Effector memory CD4-positive, alpha-beta T cell (primary cell): ENCODE measurements at places on chromosomes 12 and 14.

GRCh38 chr12:6373022-6373787, 2.2 kb downstream of the SCNN1A start:
- H3K4me3 ChIP-seq = no peak overlapping the region
- no peak overlapping the region for H3K27ac ChIP-seq
- H3K27me3 ChIP-seq = no peaks in the 10 kb centered on the region
- peaks cover 19% of the 10 kb centered on the region for H3K4me1 ChIP-seq
- no peak for DNase-seq
- H3K36me3 ChIP-seq = no peaks in the 10 kb centered on the region

- no peak overlapping the region for H3K4me3 ChIP-seq
- peaks cover 10% of the 10 kb centered on the region for H3K4me1 ChIP-seq
- no peak for DNase-seq
Observed at GRCh38 chr14:92906823-92907222, 16.1 kb upstream of the CHGA start.

DNA sequence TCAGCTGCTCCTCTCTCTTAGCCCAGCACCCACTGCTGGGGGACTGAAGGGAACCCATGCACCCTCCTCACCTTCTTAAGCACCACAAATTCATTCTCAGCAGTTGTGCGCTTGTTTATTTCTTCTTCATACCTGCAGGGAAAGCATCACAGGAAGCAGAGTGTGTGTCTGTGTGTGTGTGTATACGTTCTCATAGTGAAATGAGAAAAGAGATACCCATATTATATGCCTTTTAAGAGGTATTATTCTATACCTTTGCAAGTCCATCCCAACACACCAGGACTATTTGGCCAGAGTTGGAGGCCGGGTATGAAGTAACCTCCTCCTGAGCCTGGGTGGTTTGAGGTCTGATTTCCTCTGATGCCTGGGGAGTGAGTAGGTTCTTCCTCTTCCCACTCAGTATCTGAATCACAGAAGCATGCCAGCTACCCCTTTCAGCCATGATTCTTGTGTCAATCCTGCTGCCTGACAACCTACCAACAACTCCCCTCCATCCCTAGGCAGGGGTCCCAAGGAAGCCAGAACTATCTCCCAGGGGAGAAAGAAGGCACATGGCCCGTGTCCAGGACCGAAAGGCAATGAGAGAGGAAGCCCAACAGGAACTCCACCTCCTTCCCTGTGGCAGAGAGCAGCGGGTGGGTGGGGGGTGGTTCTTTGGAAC, 3.0 kb downstream of the KRT73 start:
- H3K27ac ChIP-seq = peak overlapping the region; percentile 1
- H3K36me3 ChIP-seq = no peaks in the 10 kb centered on the region
- no peak for DNase-seq
- peaks cover 16% of the 10 kb centered on the region for H3K4me1 ChIP-seq
- no peaks in the 10 kb centered on the region for H3K27me3 ChIP-seq

DNA sequence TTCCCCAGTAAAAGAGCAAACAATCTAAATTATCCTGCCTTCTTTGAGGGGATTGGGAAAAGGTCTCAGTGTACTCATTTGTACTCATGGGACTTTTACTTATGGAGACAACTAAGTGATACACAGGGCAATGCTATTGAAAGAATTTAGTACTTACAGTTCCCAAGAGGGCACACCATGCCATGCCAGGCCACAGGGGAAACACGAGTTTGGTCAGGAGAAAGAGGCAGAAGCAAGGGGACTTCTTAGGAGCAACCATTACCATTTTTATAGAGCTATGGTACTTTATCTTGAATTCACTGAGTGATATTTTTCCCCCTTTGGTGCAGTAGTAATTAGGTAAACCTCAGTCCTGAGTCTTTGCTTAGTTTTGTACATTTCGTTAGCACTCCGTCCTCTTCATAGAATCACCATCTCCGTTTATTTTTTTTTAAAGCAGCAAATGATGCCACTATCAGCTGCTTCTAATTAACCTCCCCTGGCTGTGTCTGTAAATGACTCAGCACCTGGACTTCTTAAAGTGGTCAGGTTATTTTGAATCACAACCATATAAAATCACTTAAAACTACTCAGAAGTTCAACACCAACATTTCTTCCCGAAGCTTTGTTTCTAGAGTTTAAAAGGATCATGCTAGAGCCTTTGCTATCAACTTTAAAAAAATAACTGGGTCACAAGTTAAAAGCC, 5.9 kb upstream of the WASHC3 start:
- H3K36me3 ChIP-seq = no peaks in the 10 kb centered on the region
- no peak overlapping the region for H3K4me3 ChIP-seq
- no peaks in the 10 kb centered on the region for H3K4me1 ChIP-seq
- no peaks in the 10 kb centered on the region for H3K27me3 ChIP-seq

- no peaks in the 10 kb centered on the region for H3K36me3 ChIP-seq
- H3K27ac ChIP-seq = no peak overlapping the region
- H3K4me3 ChIP-seq = no peak overlapping the region
- DNase-seq = no peak
Observed at GRCh38 chr14:36773136-36773540, 111.5 kb downstream of the PAX9 start.

- no peak overlapping the region for H3K27ac ChIP-seq
- DNase-seq = no peak
Observed at GRCh38 chr12:11477110-11477509, 81.7 kb upstream of the PRB2 start.

- no peaks in the 10 kb centered on the region for H3K4me1 ChIP-seq
- no peaks in the 10 kb centered on the region for H3K27me3 ChIP-seq
- DNase-seq = no peak
- H3K36me3 ChIP-seq = no peaks in the 10 kb centered on the region
- H3K4me3 ChIP-seq = no peak overlapping the region
Observed at GRCh38 chr14:26190646-26191045, 407.2 kb downstream of the NOVA1 start.

GRCh38 chr12:126069549-126070165, 1004.4 kb downstream of the AACS start:
- H3K27me3 ChIP-seq = no peaks in the 10 kb centered on the region
- no peak overlapping the region for H3K27ac ChIP-seq
- H3K4me1 ChIP-seq = no peaks in the 10 kb centered on the region
- no peak overlapping the region for H3K4me3 ChIP-seq
- DNase-seq = no peak

DNA sequence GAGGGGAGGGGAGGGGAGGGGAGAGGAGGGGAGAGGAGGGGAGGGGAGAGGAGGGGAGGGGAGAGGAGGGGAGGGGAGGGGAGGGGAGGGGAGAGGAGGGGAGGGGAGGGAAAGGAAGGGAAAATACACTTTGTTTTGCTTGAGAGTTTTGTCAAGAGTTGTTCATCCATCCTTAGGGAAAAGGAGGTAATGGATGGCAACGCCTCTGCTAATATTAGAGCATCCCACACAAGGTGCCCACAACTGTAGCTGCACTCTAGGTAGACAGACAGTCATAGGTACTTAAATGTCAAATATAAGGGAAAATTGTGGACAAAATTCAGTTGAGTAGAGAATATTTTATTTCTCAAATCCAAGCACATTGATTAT, 2.5 kb upstream of the SSH1 start:
- H3K36me3 ChIP-seq = no peaks in the 10 kb centered on the region
- H3K4me3 ChIP-seq = no peak overlapping the region
- H3K27me3 ChIP-seq = no peaks in the 10 kb centered on the region
- H3K27ac ChIP-seq = no peak overlapping the region

GRCh38 chr14:90521084-90521929, 124.5 kb downstream of the CALM1 start:
- no peaks in the 10 kb centered on the region for H3K4me1 ChIP-seq
- H3K27ac ChIP-seq = no peak overlapping the region
- no peaks in the 10 kb centered on the region for H3K36me3 ChIP-seq
- H3K4me3 ChIP-seq = no peak overlapping the region
- H3K27me3 ChIP-seq = no peaks in the 10 kb centered on the region

DNA sequence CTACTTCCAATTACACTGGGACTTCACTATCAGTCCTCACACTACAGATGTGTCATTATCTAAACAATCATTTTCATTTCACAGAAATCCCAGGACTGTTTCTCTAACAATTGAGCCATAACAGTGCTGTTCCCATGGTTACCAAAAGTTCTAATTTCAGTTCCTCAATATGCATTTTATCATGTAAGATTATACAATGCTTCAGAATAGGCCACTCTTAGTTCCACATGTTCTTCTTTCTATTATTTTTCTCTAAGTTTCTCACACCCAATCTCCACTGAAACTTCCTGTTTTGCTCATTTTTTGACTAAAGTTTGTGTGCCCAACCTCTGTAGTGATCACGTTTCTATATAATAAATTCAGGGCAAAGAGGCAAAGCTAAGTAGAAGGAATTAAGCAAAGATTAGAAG, 185.8 kb downstream of the DUSP6 start:
- no peak for DNase-seq
- peaks cover 6% of the 10 kb centered on the region for H3K4me1 ChIP-seq
- no peak overlapping the region for H3K4me3 ChIP-seq

GRCh38 chr12:124543052-124543589, 24.3 kb downstream of the NCOR2 start:
- H3K36me3 ChIP-seq = no peaks in the 10 kb centered on the region
- DNase-seq = no peak
- peaks cover 42% of the 10 kb centered on the region for H3K4me1 ChIP-seq
- H3K4me3 ChIP-seq = no peak overlapping the region
- H3K27ac ChIP-seq = no peak overlapping the region

DNA sequence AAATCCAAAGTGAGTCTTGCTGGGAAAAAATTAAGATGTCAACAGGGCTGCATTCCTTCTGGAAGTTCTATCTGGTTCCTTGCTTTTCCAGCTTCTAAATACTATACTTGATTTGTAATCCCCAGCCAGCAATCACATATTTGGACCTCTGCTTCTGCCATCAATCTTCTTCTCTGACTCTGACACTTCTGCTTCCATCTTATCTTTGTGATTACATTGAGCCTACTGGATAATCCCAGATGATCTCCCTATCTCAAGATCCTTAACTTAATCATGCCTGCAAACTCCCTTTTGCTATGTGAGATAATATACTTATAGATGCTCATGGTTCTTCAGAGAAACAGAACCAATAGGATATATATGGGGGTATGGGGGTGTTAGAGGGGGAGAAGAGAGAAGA, 49.9 kb upstream of the ZDHHC17 start:
- H3K4me1 ChIP-seq = no peaks in the 10 kb centered on the region
- no peak for DNase-seq
- no peak overlapping the region for H3K27ac ChIP-seq
- no peaks in the 10 kb centered on the region for H3K36me3 ChIP-seq
- H3K4me3 ChIP-seq = no peak overlapping the region

GRCh38 chr12:50488801-50489200, 16.0 kb upstream of the DIP2B start:
- H3K27ac ChIP-seq = no peak overlapping the region
- H3K27me3 ChIP-seq = no peaks in the 10 kb centered on the region
- no peak for DNase-seq
- no peaks in the 10 kb centered on the region for H3K36me3 ChIP-seq
- no peaks in the 10 kb centered on the region for H3K4me1 ChIP-seq

DNA sequence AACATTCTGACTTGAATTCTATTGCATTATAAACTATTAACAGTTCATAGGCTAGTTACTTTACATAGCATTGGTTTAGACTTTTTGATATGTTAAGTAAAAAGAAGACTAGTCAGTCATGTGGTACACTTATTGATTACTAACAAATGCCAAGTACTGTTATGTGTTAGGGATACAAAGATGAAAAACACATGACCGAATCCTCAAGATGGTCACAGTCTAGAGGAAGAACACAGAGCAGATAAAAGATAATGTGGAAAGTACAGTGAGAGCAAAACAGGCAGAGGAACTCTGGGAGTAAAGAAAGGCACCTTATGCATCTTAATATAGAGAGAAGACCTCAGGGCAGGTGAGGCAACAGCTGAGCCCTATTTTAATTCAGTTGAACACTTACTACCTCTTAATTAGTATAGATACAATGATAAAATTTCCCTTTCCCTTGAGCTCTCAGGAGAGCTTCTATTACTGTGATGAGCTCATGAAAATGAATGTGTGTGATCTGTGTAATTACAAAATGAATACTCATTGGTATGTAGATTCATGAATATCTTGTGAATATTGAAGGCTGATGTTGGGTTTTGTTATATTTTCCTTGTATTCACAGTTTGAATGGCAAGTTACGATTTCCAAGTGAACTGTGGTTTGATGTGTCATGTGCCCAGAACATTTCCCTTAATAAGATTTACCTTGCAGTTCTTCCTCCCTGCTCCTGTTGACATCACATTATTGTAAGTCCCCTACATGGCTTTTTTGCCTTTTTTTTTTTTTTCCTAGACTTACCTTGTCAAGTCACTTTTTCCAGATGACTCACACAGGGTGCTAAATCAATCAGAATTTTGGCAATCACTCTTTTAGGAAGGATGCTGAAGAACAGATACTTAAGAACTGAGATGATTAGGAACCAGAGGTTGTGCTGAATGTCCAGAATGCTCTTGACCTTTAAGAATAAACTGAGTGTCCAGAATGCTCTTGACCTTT, 29.5 kb upstream of the MSRB3 start:
- H3K27me3 ChIP-seq = no peaks in the 10 kb centered on the region
- no peaks in the 10 kb centered on the region for H3K4me1 ChIP-seq
- H3K4me3 ChIP-seq = no peak overlapping the region
- no peak for DNase-seq
- H3K36me3 ChIP-seq = peaks cover 17% of the 10 kb centered on the region

- no peaks in the 10 kb centered on the region for H3K36me3 ChIP-seq
- no peak overlapping the region for H3K27ac ChIP-seq
- H3K4me3 ChIP-seq = no peak overlapping the region
- H3K4me1 ChIP-seq = no peaks in the 10 kb centered on the region
- H3K27me3 ChIP-seq = no peaks in the 10 kb centered on the region
Observed at GRCh38 chr14:49016381-49016780, 569.8 kb downstream of the RPS29 start.

- H3K4me1 ChIP-seq = no peaks in the 10 kb centered on the region
- H3K4me3 ChIP-seq = no peak overlapping the region
- no peaks in the 10 kb centered on the region for H3K27me3 ChIP-seq
- DNase-seq = no peak
- no peaks in the 10 kb centered on the region for H3K36me3 ChIP-seq
Observed at GRCh38 chr12:92765871-92766270, 63.1 kb downstream of the PLEKHG7 start.

DNA sequence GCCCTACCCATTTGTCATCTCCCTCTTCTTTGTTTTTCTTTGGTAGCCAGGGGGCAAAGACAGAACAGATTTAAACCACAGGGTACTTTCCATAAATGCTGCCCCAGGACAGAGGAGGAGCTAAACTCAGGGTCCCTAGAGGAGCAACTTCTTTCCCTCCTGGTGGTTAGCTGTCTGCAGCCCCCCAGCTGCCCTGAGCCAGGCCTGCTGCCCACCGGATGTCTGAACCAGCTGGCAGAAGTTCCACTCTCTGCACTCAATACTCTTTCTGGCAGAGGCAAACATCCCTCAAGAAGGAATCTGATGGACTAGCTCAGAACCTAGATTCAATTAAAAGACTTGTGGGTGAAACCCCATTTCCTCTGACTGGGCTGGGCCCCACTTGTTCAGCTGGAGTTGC, 10.7 kb downstream of the VDR start:
- DNase-seq = no peak
- H3K27ac ChIP-seq = no peak overlapping the region
- H3K4me3 ChIP-seq = no peak overlapping the region
- no peaks in the 10 kb centered on the region for H3K36me3 ChIP-seq
- H3K27me3 ChIP-seq = no peaks in the 10 kb centered on the region

GRCh38 chr12:10215436-10215835, 2.8 kb downstream of the GABARAPL1 start:
- peaks cover 3% of the 10 kb centered on the region for H3K36me3 ChIP-seq
- peaks cover 17% of the 10 kb centered on the region for H3K4me1 ChIP-seq
- no peak for DNase-seq
- no peaks in the 10 kb centered on the region for H3K27me3 ChIP-seq
- H3K4me3 ChIP-seq = no peak overlapping the region

- no peak overlapping the region for H3K27ac ChIP-seq
- peaks cover 17% of the 10 kb centered on the region for H3K36me3 ChIP-seq
- no peak overlapping the region for H3K4me3 ChIP-seq
- DNase-seq = no peak
- H3K27me3 ChIP-seq = no peaks in the 10 kb centered on the region
Observed at GRCh38 chr12:25207411-25207810, 12.4 kb downstream of the ETFRF1 start.
